Central memory CD4-positive, alpha-beta T cell (primary cell): ENCODE measurements at places on chromosomes 5 and 9.

DNA sequence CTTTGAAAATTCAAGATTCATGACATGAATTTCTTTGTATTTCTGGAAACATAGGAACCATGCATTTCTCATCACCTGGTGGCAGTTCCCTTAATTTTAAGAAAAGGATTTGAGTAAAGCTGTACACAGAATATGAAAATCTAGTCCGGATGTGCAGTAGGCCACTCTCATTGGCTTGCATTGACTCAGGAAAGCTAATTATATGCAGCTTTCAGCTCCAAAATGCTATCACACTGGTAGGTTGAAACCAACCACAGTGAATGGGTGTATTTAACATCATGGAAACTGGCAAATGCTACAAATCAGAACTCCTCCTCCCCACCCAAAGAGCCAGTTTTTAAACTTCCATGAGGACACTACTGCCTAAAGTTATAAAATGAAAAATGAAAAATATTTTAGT, 161.6 kb upstream of the FBXL17 start:
- no peak for DNase-seq

DNA sequence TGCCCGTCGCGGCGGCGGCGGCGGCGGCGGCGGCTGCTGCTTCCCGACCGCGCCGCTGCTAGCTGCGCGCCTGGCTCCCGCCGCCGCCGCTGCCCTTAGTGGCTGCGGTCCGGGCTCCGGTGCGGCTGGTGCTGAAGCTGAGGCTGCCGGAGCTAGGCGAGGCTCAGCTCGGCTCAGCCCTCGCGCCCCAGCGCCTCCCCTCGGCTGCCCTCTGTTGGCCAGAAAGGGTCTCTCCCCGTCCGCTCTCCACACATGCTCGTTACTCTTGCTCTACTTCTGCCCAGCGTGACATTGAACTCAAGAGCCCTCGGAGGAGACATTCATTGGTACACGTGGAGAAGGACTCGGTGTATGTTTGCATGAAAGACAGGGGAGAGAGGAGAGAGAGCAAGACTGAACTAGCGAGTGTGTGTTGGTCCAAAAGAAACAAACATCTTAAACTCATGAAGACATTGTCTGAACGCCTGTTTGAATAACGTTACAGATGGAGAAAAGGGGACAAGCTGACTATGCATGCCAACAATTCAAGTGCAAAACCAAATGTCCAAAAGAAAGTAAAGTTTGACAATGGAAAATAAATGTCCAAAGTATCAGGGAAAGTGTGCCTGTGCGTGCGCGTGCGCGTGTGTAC, at the start of gene HCN1:
HCN1 (minus strand) TSS at position 175 of the 631 bp plus-strand sequence.
- DNase-seq: no peak

GRCh38 chr9:131546336-131547084, 1.2 kb downstream of the PRRT1B start:
- no peak for DNase-seq

- no peak for DNase-seq
Observed at GRCh38 chr9:133958756-133959155, 33.4 kb downstream of the VAV2 start.

DNA sequence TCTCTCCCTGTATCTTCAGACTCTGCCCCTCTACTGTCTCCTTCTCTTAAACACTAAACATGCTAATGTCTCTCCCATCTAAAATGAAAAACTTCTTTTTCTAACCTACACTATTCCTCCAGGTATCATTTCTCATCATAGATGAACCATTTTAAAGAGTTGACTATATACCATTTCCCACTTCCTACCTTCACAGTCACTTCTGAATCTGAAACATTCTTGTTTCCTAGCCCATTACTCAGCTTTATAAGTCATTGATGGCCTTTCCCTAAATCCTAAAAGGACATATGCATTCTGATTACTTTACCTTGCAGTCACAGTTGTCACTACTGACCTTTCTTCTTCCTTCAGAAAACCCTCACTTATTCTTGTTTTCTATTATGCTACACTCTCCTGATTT, 118.2 kb downstream of the SSBP2 start:
- DNase-seq: no peak

GRCh38 chr9:78248635-78249034, 12.8 kb downstream of the CEP78 start:
- DNase-seq: no peak

DNA sequence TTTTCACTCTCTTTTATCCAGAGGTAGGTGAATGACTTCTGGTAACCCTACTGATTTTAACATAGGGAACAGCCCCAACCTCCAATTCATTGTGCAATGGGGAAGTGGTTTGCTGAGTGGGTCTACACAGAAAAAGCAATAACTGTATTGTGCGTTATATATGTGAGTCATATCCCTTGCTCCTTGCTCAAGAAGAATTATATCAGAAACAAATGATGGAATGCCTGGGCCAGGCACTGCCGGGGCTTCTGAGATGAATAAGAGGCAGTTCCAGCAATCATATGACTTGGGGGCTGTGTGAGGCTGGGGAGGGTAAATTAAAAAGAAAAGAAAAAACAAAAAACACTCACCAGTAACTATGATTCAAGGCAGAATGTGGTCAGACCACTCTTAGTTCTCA, 79.2 kb upstream of the ABCA1 start:
- DNase-seq: no peak

GRCh38 chr5:146001544-146002190, 65.3 kb downstream of the SH3RF2 start:
- no peak for DNase-seq

DNA sequence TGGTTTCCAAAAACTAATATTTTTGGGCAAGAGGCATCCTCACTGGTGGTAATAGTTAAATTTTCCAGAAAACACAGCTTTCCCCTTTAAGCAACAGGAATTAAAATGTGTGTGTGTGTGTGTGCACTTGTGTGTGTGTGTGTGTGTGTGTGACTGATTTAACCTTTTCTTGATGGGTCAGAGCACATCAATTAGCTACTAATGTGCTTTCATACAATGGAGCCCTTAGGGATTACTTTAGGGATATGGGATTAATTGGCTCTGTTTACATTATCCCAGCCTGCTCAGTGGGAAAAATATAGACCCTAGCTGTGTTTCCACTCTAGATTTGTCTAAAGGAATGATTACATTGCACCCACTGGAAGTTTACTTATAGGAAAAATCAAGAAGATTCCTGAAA, 6.5 kb downstream of the PLCXD3 start:
- no peak for DNase-seq

DNA sequence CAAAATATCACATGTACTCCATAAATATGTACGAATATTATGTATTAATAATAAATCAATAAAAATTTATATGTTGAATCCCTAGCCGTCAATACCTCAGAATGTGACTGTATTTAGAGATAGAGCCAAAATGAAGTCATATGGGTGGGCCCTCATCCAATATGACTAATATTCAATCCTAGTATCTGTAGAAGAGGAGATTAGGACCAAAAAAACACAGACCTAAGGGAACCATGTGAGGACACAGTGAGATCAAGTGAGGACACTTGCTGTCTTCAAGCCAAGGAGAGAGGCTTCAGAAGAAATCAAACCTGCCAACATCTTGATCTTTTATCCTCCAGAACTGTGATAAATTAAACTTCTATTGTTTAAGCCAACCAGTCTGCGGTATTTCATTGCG, 3.7 kb upstream of the AMACR start:
- no peak for DNase-seq

DNA sequence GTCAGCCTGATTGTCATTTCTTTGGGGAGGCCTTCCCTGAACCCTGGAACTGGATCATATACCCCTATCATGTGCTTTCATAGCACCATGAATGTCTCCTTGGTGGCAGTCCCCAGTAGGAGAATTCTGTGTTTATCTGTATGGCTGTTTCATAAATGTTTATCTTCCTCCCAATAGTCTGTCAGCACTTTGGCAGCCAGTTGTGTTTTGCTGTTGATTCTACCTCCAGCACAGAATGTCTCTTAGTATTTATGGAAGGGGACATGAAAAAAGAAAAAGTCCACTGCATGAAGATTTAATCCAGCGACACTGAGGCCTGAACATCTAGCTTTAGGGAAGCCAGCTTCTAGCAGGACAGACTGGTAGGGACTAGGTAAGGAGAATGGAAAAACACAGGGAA, 38.3 kb downstream of the GHR start:
- DNase-seq: no peak

- DNase-seq: no peak
Observed at GRCh38 chr9:117034866-117035265, 347.8 kb downstream of the TRIM32 start.

DNA sequence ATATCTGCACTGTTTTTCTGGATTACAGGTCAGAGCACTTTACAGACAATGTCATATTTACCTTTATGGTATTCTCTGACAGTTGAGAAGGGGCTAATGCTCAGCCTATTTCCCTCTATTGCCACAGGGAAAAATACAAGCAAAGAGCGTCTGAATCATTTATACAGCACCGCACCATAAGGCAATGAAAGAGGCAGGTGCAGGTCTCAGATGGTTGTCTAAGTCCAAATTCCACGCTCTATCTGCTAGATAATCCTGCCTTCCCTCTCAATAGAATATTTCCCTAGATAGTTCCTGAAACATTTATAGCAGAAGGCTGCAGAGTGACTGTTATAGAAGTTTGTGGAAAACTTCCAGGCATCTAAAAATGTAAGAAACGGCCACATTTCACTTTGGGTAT, 446.1 kb upstream of the CDH6 start:
- no peak for DNase-seq

DNA sequence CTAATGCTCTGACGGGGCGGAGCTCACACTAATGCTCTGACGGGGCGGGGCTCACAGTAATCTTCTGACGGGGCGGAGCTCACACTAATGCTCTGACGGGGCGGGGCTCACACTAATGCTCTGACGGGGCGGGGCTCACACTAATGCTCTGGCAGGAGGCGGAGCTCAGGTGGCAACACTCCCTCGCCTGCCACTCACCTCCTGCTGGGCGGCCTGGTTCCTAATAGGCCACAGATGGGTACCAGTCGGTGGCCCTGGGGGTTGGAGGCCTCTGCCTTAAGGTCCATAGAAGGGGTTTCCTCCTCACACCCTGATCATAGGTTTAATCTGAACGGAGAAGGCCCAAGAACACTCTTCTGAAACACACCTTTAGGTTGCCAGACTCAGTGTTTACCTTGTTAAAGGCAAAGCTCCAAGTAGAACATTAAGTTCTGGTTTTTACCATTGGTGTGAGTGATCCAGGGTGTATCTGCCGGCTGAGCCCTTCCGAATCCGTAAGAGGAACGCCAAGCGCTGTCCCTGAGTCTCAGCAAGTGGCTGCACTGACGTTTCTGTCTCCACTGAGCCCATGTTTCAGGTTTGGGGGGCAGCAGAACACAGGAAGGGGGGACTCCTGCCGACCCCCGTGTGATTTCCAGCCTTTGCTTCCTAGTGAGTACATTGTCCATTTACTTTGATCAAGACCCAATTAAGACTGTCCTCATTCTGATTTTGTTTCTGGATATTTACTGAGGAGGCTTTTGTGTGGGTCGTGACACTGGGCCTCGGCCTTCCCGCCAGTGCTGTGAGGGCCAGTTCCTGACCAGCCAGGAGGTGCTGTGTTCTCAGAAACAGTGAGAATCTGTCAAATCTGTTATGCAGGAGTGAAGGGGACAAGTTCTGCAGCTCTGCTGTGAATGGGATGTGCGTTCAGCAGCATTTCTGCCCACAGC, 24.6 kb upstream of the LRRC14B start:
- no peak for DNase-seq

DNA sequence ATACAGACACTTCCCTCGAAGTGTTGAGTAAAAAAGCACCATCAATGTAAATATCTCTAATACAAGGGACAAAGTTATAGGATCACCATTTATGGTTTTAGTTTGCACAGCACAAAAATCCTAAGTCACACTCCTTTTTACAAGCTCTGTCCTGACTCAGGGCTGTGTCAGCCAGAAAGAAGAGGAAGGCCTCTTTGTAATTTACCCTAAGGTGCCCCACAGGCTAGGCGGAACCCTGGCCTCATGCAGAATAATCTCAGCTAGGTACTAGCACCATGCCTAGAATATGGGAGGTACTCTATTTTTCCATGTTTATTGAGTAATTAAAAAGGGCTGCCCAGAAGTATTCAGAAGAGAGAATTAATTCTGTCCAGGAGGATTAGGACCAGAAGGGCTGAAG, 36.9 kb downstream of the HAVCR1 start:
- no peak for DNase-seq

- no peak for DNase-seq
Observed at GRCh38 chr9:107409581-107410389, 79.8 kb downstream of the KLF4 start.

DNA sequence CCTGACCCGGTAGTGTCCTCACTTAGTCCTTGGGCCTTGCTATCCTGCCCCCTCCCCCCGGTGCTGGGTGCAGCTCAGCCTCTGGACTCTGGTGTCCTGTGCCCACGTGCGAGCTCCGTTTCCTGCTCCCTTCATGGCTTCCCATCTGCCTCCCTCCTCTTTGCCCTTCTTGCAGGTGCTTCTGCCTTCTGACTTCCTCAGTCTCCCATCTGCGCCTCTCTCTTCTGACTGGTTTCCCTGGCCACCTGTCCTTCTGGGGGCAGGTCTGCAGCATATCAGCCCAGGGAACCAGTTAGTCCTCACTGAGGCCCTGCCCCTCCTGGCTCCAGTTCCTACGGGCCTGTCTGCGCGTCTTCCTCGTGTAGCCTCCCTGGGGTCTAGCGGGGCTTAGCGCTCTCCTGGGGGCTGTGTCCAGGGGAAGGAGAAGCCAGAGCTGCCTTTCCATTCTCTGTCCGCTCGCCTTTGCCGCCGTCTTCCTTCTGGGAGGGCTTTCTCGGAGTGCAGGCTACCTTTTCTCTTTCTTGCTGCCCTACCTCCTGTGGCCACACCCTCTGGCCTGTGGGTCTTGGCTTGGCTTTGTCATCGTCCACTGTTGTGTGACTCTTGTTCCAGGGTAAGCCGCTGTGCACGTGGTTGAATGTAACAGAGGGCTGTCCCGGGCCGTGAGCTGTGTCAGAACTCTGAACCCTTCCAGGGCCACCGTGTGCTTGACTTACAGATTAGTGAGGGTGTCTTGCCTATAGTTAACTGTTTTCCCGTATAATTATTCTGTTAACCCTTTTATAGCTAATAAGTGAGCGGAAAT, 51.8 kb downstream of the EHMT1 start:
- no peak for DNase-seq
